ENCODE measurements at places on chromosomes 5 and 9. TPM values are rescaled to one million over a fixed set of nuclear protein-coding genes. Genes with fewer than 3 reads are reported as not detected.

DNA sequence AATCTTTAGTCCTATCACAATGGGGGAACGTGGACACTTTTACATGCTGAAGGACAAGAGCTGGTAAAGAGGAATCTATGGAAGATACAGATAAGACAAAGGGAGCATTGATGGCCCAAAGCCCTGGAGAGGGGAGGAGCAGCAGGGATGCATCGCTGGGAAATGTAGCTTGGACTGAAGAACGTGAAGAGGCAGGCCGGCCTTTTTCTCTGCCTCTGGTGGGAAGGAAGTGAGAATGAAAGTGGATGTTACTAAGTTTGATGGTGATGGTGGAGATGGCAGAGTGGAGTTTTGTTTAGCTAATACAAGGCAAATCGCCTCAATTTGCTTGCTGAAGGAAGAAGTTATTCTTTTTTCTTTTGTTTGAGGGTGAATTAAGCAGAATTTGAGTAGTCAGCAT is 124.6 kb upstream of the TAF11L2 start:
- peaks cover 2% of the 10 kb centered on the region for H3K4me1 ChIP-seq
- no peak for DNase-seq
- no peaks in the 10 kb centered on the region for H3K27me3 ChIP-seq
- H3K27ac ChIP-seq = no peak overlapping the region
- no peaks in the 10 kb centered on the region for H3K36me3 ChIP-seq

GRCh38 chr5:23648656-23649055 is 141.2 kb downstream of the PRDM9 start:
- DNase-seq = no peak
- no peak overlapping the region for H3K27ac ChIP-seq
- no peak overlapping the region for H3K4me3 ChIP-seq

DNA sequence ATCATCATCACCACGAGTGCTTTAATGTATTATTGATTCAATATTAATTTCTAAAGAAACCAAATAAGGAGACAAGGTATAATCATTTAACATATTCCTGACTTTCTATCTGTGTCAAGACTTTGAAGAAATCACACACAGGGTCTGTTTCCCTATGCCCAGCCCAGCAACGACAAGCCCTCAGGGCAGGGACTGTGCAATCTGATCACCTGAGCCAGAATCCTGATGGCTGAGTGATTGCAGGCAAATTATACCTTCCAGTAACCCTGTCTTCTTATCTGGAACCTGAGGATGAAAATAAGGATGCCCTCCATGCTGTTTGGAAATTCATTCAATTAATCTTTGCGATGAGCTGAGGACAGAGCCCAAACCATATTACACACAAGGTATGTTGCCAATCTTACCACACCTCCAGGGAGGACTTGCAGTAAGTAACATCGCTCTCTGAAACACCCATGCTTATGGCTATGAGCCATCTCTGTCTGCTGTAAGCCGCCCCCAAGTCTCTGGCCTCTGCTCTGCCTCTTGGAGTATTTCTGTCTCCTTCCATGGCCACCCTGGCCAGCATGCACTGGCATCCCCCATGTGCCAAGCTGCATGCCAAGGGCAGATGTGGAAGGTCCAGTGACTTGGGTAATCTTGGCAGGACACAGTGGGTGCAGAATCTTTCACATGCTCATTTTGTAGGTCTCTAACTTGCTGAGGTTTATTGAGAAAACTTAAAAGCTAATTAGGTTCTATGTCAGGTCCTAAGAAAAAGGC is 10.6 kb downstream of the TAS2R1 start:
- no peaks in the 10 kb centered on the region for H3K4me1 ChIP-seq
- H3K27ac ChIP-seq = no peak overlapping the region
- no peaks in the 10 kb centered on the region for H3K27me3 ChIP-seq

GRCh38 chr9:91896513-91897121 is 53.4 kb downstream of the ROR2 start:
- no peaks in the 10 kb centered on the region for H3K36me3 ChIP-seq
- no peak for DNase-seq
- no peaks in the 10 kb centered on the region for H3K27me3 ChIP-seq
- H3K27ac ChIP-seq = no peak overlapping the region

ADAMTS6 gene
- 1.7 TPM for total RNA-seq

NUTM2F gene
- total RNA-seq = not detected

GRCh38 chr9:18526685-18527084 is 52.7 kb downstream of the ADAMTSL1 start:
- no peak overlapping the region for H3K27ac ChIP-seq
- H3K27me3 ChIP-seq = no peaks in the 10 kb centered on the region
- DNase-seq = no peak
- H3K4me3 ChIP-seq = no peak overlapping the region
- H3K4me1 ChIP-seq = no peaks in the 10 kb centered on the region

- no peaks in the 10 kb centered on the region for H3K27me3 ChIP-seq
- H3K36me3 ChIP-seq = no peaks in the 10 kb centered on the region
- H3K4me1 ChIP-seq = no peaks in the 10 kb centered on the region
- H3K4me3 ChIP-seq = no peak overlapping the region
- DNase-seq = no peak
These were observed 97.8 kb downstream of the MPDZ start for GRCh38 chr9:13181652-13182051.

DNA sequence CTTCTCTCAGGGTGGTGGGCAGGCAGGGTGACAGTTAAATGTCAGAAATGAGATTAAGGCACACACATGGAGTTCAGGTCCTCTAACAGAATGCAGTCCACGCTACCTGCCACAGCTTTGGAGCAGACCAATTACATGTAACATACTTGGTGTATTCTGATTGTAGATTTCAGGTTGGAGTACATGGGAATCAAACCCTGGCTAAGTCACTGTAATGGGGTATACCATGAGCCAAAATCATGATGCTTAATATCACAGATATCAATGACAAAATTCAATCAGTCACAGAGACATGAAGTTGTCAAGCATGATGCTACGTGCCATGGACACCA is 48.9 kb downstream of the MEF2C start:
- no peaks in the 10 kb centered on the region for H3K4me1 ChIP-seq
- no peak for DNase-seq
- H3K27me3 ChIP-seq = no peaks in the 10 kb centered on the region
- H3K36me3 ChIP-seq = no peaks in the 10 kb centered on the region
- H3K27ac ChIP-seq = no peak overlapping the region
- H3K4me3 ChIP-seq = no peak overlapping the region

MUSK gene
- not detected for total RNA-seq
